Fibroblast of upper back skin (primary cell): ENCODE measurements at places on chromosomes 12 and 14.

- DNase-seq, result peak; percentile 80
Observed at GRCh38 chr12:52415870-52416750, 10.0 kb upstream of the KRT82 start.

DNA sequence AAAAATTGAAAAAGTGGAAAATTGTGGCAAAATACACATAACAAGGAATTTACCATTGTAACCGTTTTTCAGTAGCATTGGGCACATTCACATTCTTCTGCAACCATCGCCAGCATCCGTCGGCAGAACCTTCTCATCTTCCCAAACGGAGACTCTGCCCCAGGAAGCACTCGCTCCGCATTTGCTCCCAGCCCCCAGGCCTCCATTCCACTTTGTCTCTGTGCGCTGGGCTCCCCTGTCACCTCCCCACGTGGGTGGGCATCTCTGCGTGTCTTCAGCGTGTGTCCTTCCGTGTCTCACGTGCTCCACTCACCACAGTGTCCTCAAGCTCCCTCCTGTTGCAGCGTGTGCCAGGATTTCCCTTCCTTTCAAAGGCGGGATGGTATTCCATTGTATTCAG is 9.9 kb downstream of the GPR132 start:
- DNase-seq, result no peak

GRCh38 chr14:32319368-32320049 is 9.6 kb upstream of the AKAP6 start:
- peak; percentile 30 for DNase-seq

DNA sequence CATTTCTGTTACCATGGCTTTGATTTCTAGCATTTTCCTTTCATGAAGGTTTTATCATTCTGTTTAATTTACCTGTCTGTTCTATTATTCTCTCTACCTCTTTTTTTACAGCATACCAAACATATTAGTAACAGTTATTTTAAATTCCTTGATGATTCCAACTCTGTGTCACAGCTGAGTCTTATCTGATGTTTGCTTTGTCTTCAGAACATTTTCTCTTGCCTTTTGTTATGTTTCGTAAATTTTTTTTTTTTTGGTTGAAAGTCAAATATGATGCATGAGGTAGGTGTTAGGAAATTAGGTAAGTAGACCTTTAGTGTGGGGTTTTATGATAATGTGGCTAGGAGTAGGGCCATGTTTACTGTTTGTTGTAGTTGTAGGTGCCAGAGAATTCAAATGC is 496.4 kb downstream of the FOXG1 start:
- DNase-seq, result no peak

DNA sequence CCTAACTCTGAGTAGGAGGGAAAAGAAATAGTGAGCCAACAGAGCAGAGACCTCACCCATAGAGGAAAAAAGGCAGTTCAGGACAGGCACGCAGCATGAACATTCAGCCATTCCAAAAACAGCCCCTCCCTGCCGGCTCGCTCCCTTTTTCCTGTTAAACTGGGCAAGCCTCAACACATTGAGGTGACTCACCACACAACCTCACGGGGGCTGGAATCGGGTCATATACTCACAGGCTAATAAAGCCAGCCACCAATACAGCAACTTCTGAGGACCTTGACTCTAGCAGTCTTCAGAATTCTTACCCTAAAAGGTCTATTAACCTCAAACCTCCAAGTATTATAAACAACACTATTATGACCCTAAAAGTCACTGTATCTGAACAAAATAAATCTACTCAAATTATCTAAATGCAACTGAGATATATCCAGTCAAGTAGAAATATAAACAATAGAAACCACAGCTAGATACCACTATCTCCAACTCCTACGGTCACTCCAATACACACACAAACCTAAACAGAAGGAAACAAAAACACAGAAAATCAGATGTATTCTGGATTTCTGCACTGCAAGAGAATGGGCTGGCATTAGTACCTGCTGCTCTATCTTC is 6.3 kb downstream of the YBX3 start:
- peak; percentile 85 for DNase-seq

DNA sequence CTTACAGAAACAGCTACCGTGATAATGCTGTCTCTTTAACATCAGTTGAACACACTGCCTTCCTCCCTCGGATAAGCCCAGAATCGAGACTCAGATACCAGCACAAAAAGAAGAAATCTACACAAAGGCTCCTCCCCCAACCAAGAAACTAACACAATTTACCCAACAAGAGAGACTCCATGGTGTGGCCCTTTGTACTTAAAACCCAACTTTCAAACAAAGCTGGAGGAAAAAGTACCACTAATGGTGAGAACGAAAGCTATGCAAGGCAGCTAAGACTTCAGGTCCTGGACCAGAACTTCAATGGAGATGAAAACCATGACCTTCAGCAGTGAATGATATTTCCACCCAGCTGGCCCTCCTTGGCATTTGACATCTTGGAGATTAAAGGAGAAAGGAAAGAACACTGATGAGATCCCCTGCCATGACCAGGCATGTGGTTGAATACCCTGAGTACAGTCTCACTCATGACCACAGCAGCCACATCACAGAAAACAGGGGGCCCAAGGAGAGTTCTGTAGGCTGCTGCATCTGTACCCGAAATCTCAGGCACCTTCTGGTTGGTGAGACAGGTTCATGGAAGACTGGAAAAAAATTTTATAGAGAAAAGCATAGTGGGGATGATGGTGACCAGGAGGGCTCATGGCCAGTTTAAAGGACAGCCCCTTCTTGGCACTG is 36.7 kb downstream of the RBM19 start:
- DNase-seq, result no peak

- DNase-seq, result no peak
Observed at GRCh38 chr12:58032156-58032555, 90.8 kb downstream of the ATP23 start.

GRCh38 chr12:113476176-113476986 is 4.7 kb upstream of the LHX5 start:
- DNase-seq, result no peak

DNA sequence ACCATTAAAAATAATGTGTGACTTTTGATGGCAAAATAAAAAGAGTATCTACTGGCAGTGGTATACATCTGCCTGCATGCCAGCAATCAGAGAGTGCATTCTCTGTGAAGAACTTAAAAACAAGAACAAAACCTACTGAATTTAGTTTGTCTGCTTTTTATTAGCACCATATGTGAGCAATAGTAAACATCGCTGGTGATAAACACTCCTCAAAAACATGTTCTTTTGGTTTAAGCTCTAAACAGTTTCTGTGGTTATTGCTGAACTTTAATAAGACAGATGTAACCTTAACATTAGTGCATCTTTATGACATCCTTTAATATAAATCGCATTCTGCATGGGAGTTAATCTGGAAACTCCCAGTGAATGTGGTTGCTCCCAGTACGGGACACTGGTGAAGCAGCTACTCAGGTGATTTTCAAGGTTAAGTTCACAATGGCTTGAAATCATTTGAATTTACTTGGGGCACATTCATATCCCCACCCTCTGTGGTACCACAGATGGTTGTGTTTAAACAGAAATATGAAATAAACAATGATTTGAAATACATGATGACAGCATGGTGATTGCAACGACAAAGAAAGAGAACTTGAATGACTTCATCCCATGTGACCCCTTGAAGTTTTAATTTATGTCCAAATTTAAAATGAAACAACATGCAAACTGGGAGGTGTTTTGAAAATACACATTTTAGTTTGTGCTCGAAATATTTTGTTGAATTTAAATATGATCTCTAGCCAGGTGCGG is 285.9 kb downstream of the FOXN3 start:
- DNase-seq, result no peak

DNA sequence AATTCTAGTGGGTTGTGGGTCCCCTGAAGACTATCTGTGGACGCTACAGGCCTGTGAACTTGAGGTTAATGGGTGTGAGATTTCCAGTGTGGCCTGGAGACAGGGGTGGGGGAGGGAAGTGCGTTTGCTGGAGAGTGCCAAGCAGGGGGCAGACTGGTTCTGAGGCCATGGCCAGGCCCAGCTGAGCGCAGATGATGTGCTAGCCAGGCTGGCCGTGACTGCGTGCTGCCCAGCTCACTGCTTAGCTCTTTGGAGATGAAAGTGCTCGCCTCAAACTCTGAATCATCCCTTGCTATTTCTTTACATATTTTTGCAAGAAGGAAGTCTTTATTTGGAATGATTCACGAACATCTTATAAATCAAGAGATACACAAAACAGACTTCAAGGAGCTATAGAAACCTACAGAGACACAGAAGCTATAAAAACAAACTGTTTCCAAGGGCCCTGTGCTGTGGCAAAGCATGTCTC is 75.2 kb upstream of the PLEKHG3 start:
- DNase-seq, result peak; percentile 93

DNA sequence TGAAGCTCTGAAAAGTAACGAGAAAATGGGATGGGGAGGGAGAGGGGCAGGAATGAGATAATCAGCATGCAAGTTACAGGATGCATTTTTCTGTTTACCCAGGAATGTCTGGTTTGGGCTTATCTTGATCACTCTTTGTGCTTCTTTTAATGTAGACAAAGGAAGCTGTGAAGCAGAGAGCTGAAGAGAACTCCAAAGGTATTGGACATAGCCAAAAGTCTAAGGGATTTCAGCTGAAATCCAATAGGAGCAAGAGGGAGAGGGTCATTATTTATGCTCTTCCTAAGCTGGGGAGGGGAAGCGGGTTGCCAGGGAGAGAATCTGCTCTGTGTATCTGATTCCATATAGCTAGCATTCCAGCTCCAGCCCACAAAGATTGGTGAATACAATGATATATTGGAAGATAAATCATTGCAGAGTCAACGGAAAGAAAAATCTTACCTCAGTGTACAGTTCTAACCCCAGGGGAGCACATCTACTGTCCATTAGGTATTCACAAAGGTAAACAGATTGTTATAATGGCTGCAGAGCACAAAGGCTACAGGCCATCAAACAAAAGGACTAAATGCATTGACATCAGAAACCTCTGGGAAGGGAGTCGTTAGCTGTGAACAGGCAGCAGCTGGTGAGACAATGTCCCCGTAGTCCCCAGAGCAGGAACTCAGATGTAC is 61.0 kb upstream of the PELI2 start:
- DNase-seq, result no peak

GRCh38 chr12:127363392-127363791 is 903.6 kb upstream of the TMEM132C start:
- peak; percentile 10 for DNase-seq

DNA sequence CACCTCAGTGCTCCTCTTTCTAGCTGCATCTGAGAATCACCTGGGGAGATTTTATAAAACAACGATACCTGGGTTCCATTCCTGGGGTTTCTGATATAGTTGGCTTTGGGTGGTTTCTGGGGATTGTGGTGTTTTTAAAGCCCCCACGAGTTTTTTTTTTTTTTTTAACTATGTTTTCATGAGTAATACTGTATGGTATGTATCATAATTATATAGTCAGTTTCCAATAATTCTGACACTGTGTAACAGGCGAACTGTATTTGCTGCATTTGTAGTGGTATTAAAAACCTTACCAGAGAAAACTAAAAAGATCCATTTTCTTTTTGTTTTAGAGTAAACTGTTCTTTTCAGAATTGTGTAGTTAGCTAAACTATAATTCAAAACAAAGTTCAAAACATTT is 84.9 kb downstream of the SRGAP1 start:
- no peak for DNase-seq

DNA sequence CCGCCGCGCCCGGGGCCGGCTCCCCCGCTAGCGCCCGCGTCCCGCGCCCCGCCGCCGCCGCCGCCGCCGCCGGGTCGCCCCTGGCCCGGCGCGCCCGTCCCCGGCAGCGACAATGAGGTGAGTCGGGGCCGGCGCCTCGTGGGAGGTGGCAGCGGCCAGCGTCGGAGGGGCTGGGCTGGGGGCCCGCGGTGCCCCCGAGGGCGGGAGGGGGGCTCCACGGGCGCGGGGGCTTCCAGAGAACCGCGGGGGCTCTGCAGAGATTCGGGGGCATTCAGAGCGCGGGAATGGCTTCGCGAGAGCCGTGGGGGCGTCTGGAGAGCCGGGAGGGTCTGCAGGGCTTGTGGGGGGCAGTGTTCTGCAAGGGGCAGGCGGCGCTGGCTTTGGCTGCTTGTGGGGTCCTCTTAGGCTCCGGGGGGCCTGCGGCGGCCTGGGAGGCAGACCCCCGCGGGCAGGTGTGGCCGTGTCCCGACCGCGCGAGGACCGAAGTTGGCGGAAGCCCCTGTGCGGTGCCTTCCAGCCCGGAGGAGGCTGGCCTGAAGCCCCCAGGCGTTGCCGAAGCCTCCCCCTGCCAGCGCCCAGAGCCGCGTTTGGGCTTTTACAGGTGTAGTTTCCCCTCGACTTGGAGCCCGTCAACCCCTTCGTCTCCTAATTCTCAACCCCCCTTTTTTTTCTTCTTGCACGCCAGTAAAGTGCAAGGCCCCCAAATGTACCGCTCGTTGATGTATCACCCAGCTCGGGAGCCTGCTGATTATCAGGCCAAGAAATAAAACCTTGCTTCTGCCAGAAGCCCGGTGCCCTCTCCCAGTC is 93.1 kb upstream of the EVL start:
- no peak for DNase-seq

DNA sequence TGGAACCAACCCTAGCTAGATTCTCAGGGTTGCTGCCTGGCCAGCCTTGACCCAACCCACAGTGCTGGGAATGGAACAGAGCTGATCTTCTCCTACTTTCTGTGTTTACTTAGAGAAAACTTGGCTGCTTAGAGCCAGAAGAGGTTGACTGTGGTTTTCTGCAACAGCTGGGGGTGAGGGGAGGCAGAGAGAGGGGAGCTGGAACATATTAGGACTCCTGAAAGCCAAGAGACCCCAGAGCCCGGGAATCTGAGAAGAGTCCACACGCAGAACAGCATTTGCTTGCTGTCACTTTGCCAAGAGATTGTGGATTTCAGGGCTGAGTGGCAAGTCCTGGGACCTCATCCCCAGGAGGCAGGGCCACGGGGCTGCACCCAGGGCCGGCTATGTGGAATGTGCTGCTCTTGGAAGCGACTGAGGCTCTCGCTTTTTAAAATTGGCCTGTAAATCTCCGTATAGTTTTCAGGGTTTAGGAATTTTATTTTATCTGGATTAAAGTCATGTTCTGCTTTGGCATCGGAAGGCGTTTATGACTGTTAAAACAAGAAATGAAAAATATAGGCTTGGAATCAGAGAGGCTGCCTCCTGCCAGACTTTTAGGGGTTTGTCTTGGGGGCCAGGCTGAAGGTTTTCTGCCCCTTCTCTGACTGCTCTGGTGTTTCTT is 22.3 kb upstream of the MED13L start:
- DNase-seq, result peak; percentile 55

DNA sequence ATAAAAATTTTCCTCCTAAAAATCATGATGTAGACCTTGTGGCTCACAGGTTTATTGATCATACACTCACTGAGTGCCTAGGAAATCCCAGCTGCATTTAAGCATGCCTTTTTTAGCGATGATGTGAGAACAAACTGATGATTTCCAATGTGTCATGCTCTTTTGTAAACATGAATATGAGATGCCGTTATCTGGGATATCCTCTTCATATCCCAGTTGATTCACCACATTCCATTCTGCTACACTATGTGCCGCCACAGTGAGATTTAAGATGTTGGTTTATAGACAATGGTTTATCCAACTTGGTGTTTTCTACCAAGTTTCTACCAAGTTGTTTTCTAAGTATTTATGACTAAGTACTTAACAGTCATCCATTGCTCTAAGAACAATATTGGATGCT is 5.2 kb downstream of the OR4E1 start:
- peak; percentile 9 for DNase-seq

DNA sequence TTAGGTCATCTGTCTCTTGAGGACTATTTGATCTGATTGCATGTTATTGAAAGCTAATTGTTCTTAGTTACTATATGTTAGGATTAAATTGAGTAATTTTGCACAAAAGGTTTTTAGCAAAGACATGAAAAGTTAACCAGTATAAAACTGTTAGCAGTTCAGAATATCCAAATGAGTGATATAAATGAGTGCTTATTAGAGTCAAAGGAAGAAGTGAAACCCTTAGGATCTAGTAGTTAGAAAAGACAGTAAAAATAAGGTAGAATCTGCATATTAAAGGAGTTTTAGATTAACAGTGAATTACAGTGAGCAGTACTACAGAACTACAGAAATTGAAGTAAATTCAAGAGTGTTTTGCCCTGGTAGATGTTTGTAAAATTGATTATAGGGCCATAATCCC is 12.4 kb downstream of the RAP1B start:
- no peak for DNase-seq
